ENCODE measurements at places on chromosomes 12 and 14.

DNA sequence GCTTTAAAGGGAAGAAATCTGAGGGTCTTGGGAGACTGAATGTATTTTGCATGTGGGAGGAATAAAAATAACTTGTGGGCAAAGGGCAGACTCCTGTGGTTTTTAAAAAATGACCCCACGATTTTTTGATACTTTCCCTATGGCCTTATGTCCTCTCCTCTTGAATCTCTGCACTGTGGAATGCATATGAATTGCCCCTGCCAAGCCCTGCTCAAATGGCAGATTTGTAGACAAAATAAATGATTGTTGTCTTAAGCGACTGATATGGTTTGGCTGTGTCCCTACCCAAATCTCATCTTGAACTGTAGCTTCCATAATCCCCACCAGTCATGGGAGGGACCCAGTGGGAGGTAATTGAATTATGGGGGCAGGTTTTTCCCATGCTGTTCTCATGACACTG is 223.8 kb downstream of the DACT1 start:
- DNase-seq: no peak

- DNase-seq: no peak
These were observed 53.3 kb upstream of the CERS5 start for GRCh38 chr12:50220363-50220995.

GRCh38 chr14:63713764-63714163 is 14.1 kb downstream of the SGPP1 start:
- DNase-seq: no peak

- DNase-seq: no peak
These were observed 43.2 kb upstream of the PHC1 start for GRCh38 chr12:8871068-8871467.

DNA sequence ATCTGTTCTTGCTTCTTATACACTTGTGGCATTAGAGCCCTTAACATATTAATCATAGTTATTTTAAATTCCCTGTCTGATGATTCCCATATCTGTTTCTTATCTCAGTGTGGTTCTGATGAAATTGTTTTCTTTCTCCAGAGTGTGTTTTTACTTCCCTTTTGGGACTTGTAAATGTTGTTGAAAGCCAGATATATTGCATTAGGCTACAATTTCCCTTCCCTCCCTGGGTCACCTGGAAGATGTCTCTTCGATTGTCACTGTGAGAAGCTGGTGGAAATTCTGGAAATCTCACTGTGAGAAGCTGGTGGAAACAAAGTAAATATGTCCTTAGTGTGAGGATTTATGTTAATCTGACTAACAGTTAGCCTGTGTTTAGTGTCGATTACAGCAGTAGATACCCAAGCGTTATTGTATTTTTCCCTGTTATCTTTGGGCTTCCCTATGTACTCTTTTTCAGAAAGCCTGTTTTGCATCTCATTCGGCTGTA is 717.3 kb downstream of the TRHDE start:
- DNase-seq: no peak

GRCh38 chr14:84535976-84536375 is 994.0 kb upstream of the FLRT2 start:
- DNase-seq: no peak

- DNase-seq: no peak
These were observed 12.4 kb downstream of the TTLL5 start for GRCh38 chr14:75673345-75674035.

DNA sequence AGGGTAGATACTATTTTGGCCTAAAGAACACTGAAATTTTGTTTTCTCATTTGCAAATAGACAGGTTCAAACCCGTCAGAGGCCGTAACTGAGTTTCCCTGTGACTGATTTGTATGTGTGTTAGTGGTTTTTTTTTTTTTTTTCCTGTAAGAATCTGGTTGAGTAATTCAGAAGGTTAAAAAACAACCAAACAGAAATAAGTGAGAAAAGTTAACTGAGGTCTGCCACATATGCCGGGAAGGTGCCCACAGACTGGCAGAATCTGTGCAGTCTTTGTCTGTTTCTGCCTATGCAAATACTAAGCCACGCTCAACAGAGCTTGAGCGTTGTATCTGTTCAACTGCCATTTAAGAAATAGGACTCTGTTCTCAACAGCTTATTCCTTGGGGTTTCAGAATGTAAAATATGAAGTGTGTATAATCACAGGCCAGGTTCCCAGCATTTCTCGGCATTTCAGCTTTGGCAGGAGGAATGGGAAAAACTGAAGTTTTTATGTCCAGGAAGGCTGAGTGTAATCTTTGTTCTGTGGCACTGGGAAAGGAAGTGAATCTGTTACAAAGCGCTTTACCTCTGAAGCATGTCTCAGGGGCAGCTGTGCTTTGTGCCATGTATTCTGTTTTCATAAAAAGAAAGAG is 181.9 kb downstream of the PRKCH start:
- no peak for DNase-seq

- no peak for DNase-seq
These were observed 22.5 kb downstream of the PDE3A start for GRCh38 chr12:20390846-20391245.

DNA sequence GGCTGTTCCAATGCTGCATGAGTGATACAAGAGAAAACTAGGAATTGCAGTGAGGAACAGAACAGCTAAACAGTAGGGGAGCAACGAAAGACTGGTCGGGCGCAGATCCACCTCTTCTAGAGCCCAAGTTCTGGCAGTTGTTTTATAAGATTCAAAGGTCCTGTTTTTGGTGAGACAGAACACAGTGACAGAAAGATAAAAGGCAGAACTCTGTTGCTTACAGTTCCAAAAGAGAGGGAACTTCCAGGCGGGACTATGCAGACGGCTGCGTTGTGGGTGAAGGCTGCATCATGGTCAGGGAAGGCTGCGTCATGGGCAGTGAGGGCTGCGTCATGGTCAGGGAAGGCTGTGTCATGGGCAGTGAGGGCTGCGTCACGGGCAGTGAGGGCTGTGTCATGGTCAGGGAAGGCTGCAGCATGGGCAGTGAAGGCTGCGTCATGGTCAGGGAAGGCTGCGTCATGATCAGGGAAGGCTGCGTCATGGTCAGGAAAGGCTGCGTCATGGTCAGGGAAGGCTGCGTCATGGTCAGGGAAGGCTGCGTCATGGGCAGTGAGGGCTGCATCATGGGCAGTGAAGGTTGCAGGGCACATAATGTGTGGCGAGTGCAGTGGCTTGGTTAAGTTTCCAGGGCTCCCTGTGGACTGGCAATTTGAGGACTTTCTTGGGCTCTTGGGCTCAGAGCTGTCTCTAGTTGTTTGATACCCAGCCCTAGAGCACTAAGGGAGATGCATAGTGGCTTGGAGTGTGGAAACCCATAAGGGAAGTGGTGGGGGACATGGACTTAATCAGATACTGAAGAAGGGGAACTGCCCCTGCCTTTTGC is 619.9 kb downstream of the AACS start:
- DNase-seq: no peak

- DNase-seq: no peak
These were observed 479.4 kb upstream of the NOVA1 start for GRCh38 chr14:27077214-27077613.

GRCh38 chr14:36829547-36829946 is 167.9 kb downstream of the PAX9 start:
- no peak for DNase-seq

- DNase-seq: no peak
These were observed 8.3 kb upstream of the HVCN1 start for GRCh38 chr12:110697236-110697635.

DNA sequence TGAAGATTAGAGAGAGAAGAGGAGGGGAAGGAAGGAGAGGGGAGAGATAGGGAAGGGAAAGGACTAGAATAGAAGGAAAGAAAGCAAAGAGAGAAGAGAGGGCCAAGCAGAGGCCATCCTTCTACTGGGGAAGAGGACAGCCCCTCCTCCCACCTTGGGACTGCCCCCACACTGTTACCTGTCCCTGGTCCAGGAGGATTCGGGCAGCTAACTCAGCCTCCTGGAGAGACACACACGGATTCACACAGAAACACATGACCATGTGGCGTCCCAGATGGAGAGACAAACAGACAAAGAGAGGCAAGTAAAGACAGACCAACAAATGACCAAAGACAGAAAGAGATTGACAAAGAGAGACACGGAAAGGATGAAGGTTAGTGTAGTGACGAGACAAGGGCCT is 2.2 kb downstream of the NDRG2 start:
- DNase-seq: no peak

GRCh38 chr12:88836156-88836555 is 255.9 kb upstream of the KITLG start:
- no peak for DNase-seq

GRCh38 chr12:3594966-3595365 is 104.0 kb downstream of the PRMT8 start:
- DNase-seq: no peak

- DNase-seq: no peak
These were observed 3.5 kb upstream of the ACTN1 start for GRCh38 chr14:68982581-68982980.

DNA sequence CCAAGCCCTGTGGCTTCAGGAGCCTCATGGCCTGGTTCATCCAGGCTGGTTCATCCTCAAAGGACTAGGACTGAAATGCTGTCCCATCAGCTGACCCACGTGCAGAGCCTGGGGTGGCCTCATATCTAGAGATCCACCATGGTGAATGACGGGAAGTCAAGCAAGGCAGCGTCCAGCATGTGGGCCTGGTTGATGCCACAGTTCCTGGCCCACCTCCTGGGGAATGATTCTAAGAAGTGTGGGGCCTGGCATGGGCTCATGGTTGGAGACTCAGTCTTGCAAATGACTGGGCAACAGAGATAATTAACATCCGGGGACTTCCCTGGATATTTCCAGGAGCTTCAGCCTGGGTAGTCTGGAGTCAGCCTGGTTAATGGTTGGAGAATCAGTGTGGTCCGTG is 302.4 kb upstream of the SFSWAP start:
- DNase-seq: no peak

GRCh38 chr12:55736780-55737580 is 5.9 kb upstream of the GDF11 start:
- no peak for DNase-seq

DNA sequence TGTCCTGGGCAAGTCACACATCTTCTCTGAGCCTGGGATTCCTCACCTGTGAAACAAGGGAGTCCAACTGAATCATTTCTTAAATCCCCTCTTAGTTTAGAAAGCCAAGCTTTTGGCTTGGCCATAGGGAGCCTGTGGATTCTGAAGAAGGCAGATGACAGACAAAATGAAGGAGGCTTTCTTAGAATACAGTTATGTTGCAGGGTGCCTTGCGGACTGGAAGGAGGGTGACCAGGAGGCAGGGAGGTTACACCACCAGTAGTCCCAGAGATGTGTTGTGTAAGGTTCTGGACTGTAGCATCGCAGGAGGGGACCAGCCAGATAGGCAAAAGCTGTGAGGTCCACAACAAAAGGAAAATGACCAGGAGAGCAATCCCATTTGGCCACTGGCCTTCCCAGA is 8.2 kb upstream of the ACVR1B start:
- DNase-seq: no peak

DNA sequence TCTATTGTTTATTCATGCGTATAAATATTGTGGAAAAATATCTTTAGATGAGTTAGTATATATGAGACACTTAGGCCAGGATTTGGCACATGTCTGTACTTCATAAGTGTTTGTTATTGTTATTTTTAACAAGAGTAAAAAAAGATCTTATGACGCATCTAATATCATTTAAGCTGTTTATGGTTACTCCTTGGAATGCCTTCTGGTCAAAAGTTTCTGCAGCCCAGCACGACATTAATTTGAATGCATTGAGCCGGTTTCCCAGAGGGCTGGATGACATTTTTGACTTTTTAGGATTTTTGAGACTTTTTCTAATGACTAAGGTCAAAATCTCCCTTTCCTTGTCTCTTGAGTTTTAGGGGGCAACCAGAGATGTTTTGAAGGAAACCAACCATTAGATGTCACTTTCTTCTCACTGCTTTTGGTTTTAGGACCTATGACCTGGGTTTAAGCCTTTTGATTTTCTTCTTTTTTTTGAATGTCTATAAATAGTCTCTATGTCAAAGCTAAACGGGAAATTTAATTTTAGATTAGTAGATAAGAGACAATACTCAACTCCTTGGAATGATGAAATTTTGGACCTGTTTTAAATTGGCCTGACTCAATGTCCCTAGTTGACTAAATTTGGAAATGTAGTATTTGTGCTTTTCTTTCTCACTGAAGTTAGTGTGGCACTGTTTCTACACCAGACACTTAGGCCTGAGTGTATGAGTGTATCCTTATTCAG is 215.5 kb downstream of the AEBP2 start:
- DNase-seq: no peak

DNA sequence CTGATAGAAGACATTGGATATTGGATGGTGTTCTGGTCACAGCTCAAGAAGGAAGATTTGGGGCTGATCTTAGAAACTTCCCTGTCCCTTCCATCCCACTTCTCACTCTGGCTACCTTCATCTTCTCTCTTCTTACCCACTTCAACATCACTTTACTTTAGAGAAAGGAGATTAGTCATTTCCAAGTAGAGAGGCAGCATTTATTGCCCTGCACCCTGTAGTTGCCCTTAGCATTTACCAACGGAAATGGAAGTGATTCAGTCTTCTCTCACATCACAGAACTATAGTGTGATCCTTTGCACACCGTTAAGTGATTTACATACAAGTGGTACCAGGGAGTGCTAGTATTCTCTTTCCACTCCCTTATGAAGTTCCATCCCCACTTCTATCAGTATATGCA is 52.4 kb downstream of the PHLDA1 start:
- DNase-seq: no peak

GRCh38 chr12:11798856-11799501 is 149.5 kb downstream of the ETV6 start:
- DNase-seq: no peak

- no peak for DNase-seq
These were observed 164.2 kb upstream of the CLEC14A start for GRCh38 chr14:38420048-38420447.

DNA sequence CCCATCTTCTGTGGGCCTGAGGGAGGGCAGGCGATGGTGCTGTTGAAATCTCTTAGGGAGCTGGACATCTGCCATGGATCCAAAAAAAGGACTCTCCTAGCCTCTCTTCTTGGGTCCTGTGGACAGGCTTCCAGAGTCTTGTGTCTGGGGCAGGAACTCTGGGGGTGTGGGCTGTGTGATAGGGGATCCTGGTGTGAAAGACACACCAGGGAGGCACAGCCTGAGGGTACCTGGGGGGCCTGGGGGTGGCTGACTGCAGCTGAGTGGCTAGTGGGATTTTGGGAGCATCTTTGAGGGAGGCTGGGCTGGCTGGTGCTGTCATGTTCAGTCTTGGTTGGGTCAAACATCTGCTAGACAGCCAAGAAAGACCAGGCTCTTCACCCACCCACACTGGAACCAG is 1.8 kb upstream of the KRT83 start:
- DNase-seq: no peak

DNA sequence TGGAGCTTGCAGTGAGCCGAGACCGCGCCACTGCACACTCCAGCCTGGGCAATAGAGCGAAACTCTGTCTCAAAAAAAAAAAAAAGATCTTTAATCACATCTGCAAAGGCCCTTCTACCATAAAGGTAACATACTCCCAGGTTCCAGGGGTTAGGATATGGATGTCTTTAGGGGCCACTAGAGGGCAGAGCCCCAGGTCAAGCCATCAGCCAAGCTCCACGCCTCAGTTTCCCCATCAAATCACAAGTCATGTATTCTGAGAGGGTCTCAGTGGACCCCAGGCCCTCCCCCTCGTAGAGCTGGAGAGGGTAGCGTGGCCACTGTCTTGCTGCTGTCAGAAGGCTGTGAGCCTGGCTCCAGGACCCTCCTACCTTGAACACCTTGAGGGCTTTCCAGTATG is 18.8 kb downstream of the SLC8B1 start:
- DNase-seq: no peak

GRCh38 chr12:95198914-95199313 is 18.4 kb downstream of the FGD6 start:
- no peak for DNase-seq

- DNase-seq: no peak
These were observed 1136.4 kb upstream of the TMEM132C start for GRCh38 chr12:127130506-127131124.
